Glutamatergic neuron (in vitro differentiated cells): ENCODE measurements at places on chromosomes 16 and 17.

DNA sequence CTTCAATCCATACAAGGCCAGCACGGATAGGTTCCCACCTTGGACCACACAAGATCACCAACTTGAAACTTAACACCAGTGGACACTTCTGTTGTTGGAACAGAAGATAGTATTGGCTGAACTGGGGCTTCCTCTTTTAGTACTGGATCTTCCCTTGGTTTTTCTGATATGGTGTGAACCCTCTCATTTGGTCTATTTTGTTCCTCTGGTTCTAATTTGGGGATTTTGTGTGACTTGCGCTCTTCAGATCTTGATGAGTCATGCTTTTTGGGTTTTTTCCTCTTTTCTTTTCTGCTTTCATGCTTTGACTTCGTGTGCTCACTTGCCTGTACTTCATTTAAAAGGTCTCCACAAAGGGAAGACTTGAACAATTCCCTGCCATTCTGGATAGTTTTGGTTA is 39.0 kb downstream of the SOST start:
- DNase-seq = no peak

DNA sequence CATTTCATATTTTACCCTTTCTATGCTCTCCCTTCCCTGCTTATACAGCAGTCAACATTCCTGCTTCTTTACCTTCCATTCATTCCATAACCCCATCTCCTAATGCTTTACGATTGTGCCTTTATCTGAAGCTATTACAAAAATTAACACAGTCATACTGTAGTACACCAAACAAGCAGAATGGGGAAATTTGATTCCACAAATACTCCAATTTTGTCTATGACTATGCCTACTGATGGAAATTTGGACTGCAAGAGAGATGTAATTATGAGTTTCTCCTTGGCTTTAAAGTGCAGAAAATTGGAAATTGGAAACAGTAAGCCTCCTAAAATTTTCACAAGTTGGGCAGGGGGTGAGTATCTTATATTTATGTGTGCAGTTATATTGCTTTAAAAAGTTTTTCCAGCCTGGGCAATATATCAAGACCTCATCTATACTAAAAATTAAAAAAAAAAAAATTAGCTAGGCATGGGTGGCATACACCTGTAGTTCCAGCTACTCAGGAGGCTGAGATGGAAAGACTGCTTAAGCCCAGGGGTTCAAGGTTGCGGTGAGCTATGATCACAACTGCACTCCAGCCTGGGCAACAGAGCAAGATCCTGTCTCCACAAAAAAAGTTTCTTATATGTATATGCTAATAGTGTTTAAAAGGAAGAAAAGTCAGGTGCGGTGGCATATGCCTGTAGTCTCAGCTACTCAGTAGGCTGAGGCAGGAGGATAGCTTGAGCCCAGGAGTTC is 3.0 kb downstream of the APPBP2 start:
- no peak for DNase-seq

GRCh38 chr17:36892112-36892838 is 45.0 kb upstream of the LHX1 start:
- no peak for DNase-seq

GRCh38 chr17:4436846-4437245 is 3.1 kb downstream of the SPNS3 start:
- no peak for DNase-seq

GRCh38 chr16:77963185-77964044 is 58.9 kb upstream of the CLEC3A start:
- DNase-seq = no peak

DNA sequence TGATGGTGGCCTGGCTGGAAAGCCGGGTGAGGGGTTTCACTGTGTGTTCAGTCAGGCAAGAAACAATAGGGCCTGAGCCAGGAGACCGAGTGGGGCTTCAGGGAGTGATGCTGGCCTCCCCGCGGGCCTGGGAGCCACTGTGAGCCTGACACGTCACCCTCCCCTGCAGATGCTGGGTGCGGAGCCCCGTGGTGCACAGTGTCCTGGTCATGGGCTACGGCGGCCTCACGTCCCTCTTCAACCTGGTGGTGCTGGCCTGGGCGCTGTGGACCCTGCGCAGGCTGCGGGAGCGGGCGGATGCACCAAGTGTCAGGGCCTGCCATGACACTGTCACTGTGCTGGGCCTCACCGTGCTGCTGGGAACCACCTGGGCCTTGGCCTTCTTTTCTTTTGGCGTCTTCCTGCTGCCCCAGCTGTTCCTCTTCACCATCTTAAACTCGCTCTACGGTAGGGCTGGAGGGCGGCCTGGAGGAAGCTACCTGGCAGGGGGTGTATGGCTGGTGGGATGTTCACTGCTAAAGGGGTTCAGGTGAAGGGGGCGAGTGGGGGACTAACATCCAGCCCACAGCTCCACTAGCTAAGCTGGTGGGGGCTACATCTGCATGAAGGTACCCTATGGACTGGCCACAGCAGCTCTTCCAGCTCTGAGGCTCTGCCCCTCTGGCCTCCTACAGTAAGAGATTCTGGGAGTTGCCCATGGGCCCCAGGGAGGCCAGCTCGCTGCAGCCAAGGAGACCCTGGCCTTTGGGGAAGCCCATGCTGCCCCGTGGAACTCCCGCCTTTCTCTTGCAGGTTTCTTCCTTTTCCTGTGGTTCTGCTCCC is 32.4 kb downstream of the ADGRG5 start:
- DNase-seq = no peak

- DNase-seq = no peak
Measured at GRCh38 chr16:66746682-66747081, 4.7 kb downstream of the DYNC1LI2 start.
